ENCODE measurements at places on chromosomes 3 and 15. TPM values are rescaled to one million over a fixed set of nuclear protein-coding genes. Genes with fewer than 3 reads are reported as not detected.

CBLB gene
- 11.2 TPM for total RNA-seq

NR1I2 gene
- 0.05 TPM for total RNA-seq

UTS2B gene
- total RNA-seq, result 0.53 TPM

PLA2G4D gene
- total RNA-seq, result not detected

CEP97 gene
- 4.7 TPM for total RNA-seq

ESYT3 gene
- 0.05 TPM for total RNA-seq

TMCO5A gene
- total RNA-seq, result not detected

SKIC8 gene
- total RNA-seq, result 85.0 TPM

SMCO1 gene
- total RNA-seq, result not detected

AMT gene
- total RNA-seq, result 0.15 TPM

FURIN gene
- 100 TPM for total RNA-seq

RNF111 gene
- total RNA-seq, result 9.1 TPM

NR2F2 gene
- total RNA-seq, result 21.6 TPM

SERPINI1 gene
- 0.40 TPM for total RNA-seq

CCR8 gene
- total RNA-seq, result not detected

FHIT gene
- total RNA-seq, result 0.27 TPM

COL7A1 gene
- 0.13 TPM for total RNA-seq

PFN2 gene
- 10.8 TPM for total RNA-seq

CHL1 gene
- total RNA-seq, result not detected

PIERCE2 gene
- 1.5 TPM for total RNA-seq

CALML4 gene
- 8.5 TPM for total RNA-seq

ARHGAP31 gene
- total RNA-seq, result 36.2 TPM

ADAMTS9 gene
- total RNA-seq, result 51.8 TPM

PLSCR5 gene
- total RNA-seq, result not detected

ALDH1A3 gene
- 39.8 TPM for total RNA-seq

SNX33 gene
- total RNA-seq, result 7.9 TPM

ANKRD34C gene
- not detected for total RNA-seq

RAB11A gene
- total RNA-seq, result 501 TPM

SNRPA1 gene
- total RNA-seq, result 65.8 TPM

PRSS50 gene
- not detected for total RNA-seq

STRC gene
- not detected for total RNA-seq

ADIPOQ gene
- total RNA-seq, result not detected

MGLL gene
- total RNA-seq, result 116 TPM

TMEM266 gene
- total RNA-seq, result not detected

SLC24A5 gene
- total RNA-seq, result not detected

CMC1 gene
- total RNA-seq, result 11.2 TPM

CCDC51 gene
- 18.2 TPM for total RNA-seq

CCR3 gene
- total RNA-seq, result not detected

EXD1 gene
- total RNA-seq, result not detected

SERPINI2 gene
- total RNA-seq, result not detected

ARL14 gene
- not detected for total RNA-seq

ACKR2 gene
- total RNA-seq, result 0.67 TPM

HRG gene
- not detected for total RNA-seq

CFAP91 gene
- 0.20 TPM for total RNA-seq

CRYGS gene
- 0.13 TPM for total RNA-seq

Data from mammary microvascular endothelial cell (primary cell).